NCI-H1694 (cell line): ENCODE measurements at places on chromosomes 1 and 21.

DNA sequence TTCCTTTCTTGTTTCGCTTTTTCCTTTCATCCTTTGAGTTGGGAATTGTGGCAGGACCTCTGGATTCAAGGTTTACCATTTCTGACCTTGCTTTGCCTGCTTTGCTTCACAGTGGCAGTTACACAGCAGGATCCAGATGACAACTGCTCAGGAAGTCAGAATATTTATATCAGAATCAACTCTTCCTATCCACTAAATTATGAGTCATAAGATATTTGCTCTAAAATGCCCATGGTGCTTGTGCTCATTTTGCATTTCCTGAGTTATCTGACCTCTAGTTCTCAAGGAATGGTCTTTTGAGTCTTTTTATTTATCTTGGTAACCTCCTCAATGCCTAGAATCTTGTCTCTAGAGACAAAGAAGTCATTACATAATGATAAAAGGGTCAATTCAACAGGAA, 290.8 kb downstream of the LRRC7 start:
- no peak for DNase-seq

DNA sequence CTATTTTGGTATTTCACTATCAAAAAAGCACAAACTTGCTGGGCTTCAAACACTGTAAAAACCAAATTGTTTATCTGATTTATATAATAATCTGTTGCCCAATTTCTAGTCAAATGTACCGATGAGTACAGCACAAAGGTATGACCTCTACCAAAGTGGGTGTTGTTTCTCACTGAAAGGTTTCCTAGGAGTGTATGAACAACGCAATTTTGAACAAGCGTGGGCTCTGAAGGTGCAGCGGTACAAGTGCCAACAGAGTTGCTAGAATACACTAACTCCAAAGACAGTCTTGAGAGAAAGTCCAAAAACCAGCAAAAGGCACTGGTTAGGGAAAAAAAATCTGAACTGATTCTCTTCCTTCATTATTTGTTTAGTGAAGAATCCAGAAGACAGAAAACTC, 130.4 kb downstream of the ATP1B1 start:
- no peak for DNase-seq

GRCh38 chr21:14488672-14489204, 57.4 kb downstream of the SAMSN1 start:
- no peak for DNase-seq

- no peak for DNase-seq
These were observed 37.5 kb upstream of the RCAN3 start for GRCh38 chr1:24465099-24465498.

GRCh38 chr1:180229483-180230415, at the start of gene LHX4:
LHX4 (plus strand) TSS chr1:180230264; CDS start chr1:180230530, 266 bp downstream.
- no peak for DNase-seq

DNA sequence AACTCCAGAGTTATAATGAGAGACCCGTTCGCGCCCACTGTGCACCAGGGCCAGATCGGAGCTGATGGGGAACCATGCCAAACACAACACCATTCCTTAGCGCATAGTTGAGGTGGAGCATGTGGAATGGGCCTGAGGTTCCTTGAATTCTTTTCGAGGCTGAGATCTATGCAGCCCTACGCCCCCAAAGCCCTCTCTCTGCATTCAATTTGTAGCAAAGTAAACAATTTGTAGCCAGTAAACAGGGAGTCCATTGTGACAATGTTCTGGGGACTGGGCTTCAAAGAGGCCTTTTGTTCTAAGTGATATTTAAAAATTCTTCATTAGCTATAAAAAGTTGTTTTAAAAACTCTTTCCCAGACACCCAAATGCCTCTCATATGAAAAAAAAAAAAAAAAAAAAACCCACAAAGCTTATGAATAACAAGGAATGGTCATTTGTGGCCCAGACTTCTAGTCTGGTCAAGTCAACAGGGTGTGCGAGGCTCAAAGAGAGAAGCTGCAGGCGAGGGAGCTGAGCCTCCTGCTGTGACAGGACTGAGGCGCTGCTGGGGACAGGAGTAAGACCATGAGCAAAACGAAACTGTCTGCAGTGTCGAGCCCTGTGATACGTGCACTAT, 30.6 kb upstream of the KCNE2 start:
- no peak for DNase-seq

DNA sequence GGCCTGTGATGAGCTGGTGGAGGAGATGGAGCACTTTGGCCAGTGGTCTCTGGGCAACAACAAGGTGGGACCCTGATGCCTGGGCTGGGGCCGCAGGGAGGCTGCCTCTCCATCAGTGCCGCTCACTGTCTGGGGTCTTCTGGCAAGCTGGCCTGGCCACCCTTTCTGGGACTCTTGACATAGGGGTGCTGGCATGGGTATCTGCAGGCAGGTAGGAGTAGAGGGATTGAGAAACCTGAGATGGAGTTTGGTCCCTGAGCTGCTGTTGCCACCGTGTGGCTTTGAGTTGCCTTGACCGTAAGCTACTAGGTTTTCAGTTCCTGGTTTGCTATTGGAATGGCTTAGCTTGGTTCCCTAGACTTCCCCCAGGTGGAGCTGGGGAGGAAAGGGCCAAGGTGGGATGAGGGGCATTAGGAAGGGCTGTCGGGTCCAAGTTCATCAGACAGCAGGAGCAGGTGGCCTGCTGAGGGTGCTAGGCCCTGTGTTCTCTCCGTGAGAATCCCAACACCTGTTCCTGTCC, 13.2 kb upstream of the MFN2 start:
- peak; percentile 37 for DNase-seq

- DNase-seq = no peak
These were observed 108.9 kb downstream of the OMA1 start for GRCh38 chr1:58437623-58438022.

GRCh38 chr1:177275736-177276135, 105.0 kb downstream of the BRINP2 start:
- DNase-seq = no peak

GRCh38 chr1:99374109-99374508, 109.8 kb downstream of the PLPPR4 start:
- DNase-seq = no peak

DNA sequence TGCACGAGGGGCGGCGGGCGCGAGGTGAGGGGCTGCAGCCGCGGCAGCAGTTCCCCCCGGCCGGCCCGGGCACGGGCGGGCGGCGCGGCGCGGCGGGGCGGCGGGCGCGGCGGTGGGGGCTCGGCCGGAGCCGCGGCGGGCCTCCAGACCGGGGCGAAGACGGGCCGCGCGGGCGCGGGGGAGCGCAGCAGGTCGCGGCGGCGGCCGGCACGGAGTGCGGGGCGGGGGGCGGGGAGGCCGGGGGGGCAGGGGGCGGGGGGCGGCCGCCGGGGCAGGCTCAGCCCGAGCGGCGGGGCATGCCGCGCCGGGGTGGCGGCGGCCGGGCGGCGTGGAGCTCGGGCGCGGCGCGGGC, 311 bp downstream of the IRF2BP2 start:
- DNase-seq = no peak

GRCh38 chr1:40840526-40841323, 21.4 kb downstream of the CITED4 start:
- no peak for DNase-seq

DNA sequence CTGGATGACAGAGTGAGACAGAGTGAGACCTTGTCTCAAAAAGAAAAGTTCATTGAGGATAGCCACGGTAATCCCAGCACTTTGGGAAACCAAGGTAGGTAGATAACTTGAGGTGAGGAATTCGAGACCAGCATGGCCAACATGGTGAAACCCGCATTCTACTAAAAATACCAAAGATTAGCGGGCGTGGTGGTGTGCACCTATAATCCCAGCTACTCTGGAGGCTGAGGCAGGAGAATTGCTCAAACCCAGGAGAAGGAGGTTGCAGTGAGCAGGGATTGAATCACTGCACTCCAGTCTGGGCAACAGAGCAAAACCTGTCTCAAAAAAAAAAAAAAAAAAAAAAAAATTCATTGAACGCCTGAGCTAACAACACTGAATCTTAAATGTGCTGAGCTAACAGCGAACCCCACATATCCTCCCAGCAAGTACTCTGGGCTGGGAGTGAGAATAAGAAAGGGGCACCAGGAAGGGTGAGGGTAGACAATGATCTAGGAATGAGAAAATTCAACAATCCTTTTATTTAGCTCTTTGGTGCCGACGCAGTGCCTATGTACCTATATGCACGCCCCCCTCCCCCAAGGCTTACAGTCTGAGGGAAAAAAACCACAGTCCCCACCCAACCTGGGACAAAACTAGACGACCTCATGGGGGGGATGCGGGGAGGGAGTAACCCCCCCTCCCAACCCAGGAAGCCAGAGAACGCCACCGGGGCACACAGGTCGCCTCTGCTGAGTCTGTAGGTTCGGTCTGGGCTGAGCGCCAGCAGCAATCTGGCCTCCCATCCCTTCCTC, 1.4 kb upstream of the CACNA1S start:
- no peak for DNase-seq
